ENCODE measurements at places on chromosomes 5 and 9. TPM values are rescaled to one million over a fixed set of nuclear protein-coding genes. Genes with fewer than 3 reads are reported as not detected.
A peak's percentile ranks its signal among the peaks of the same experiment; 100 is the strongest.

NUTM2G gene
- not detected for total RNA-seq

DNA sequence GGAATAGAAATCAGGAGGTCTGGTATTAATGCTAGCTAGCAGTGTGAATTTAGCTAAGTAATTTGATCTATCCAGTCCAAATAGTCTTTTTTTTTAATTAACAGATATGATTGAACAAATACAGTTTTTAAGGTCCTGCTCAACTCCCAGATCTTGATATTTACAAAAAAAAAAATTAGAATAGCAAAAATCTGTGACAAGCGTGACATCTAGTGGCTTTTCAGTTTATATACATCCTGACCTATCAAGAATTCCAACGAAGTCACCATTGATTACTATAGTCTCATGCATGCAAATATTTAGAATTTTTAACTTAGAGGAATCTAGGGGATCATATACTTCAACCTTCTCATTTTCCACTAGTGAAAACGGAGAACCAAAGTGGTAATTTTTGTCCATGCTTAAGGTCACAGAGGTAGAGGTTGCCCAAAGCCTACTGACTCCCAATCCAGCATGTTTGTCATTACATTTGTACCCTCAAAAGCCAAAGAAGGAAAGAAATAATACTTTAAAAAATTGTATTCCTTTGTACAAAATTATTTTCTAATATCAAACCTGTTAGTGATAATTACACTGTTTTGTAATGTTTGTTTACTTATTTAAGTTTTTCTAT is 17.6 kb upstream of the TARS1 start:
- peak; percentile 68 for DNase-seq

GRCh38 chr5:14996997-14997396 is 125.4 kb upstream of the ANKH start:
- DNase-seq, result no peak

DNA sequence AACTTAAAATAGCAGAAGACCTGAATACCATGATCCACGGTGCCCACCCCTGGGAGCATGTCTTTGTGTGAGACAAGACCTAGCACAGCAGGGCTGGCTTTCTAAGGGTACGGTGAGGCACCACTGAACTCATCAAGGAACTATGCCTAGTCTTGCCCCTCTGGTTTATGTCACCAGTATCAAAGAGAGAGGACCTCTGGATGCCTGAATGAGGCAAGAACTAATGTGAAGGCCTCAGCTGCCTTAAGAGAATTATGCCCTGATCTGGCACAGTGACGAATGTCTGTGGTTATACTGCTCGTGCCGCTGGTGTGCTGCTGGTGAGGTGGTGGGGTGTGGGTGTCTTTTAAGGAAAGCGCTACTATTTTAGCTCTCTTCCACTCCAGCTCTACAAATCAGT is 23.0 kb downstream of the NREP start:
- DNase-seq, result no peak

GPR150 gene
- 0.22 TPM for total RNA-seq

GRCh38 chr9:12903316-12903715 is 128.5 kb downstream of the LURAP1L start:
- no peak for DNase-seq

TYRP1 gene
- 2.0 TPM for total RNA-seq

DNA sequence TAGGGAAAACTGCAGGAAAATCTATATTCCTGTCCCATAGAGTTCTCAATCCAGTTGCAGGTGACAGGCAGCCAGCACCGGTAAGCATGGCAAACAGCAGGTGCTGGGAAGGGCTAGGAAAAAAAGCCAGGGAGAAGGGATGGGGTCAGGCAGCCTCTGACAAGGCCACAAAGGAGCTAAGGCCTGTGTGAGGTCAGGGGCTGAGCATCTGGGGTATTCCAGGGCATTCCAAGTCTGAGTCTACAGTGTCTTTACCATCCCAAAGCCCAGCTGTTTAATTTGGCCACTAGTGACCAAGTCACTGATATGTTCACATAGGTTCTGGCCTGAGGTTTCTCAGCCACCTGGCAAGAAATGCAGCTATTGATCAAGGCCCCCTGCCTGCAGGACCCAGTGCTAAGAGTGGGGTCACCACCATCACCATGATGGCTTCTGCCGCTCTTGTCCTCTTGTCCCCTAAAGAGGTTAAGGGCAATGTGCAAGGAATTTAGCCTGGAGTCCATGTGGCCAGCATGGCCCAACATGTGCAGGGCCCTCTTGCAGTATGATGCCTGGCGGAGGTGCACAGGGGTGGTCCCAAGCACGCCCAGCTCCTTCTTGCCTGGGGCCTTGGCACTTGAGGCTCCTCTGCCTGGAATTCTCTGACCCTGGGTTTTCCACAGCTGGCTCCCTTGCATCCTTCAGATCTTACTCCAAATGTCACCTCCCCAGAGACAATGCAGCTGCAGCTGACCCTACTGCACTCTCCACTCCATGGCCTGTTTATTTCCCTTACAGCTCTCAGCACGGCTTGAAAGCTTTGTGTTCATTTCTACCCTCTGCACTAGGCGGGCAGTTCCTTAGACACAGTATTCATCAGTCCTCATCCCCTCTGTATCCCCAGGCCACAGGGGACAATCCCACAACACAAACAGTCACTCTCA is 213.1 kb downstream of the MSX2 start:
- no peak for DNase-seq

DNA sequence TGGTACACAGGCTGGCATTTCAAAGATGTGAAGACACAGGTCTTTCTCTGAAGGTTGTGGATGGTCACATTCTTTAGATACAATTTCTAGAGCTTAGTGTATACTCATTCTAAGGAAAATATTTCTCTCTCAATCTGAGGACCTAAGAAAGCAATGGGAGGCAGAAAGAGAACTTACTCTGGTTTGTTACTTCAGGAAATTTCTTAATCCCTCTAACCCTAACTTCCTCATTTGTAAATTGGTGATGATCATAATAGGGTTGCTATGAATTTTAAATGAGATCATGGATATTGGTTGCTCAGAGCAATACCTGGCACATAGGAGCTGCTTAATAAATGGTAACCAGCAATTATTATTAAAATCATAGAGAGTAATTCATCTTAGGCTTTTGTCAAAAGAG is 22.1 kb downstream of the FAM170A start:
- no peak for DNase-seq

HSPB3 gene
- not detected for total RNA-seq

DNA sequence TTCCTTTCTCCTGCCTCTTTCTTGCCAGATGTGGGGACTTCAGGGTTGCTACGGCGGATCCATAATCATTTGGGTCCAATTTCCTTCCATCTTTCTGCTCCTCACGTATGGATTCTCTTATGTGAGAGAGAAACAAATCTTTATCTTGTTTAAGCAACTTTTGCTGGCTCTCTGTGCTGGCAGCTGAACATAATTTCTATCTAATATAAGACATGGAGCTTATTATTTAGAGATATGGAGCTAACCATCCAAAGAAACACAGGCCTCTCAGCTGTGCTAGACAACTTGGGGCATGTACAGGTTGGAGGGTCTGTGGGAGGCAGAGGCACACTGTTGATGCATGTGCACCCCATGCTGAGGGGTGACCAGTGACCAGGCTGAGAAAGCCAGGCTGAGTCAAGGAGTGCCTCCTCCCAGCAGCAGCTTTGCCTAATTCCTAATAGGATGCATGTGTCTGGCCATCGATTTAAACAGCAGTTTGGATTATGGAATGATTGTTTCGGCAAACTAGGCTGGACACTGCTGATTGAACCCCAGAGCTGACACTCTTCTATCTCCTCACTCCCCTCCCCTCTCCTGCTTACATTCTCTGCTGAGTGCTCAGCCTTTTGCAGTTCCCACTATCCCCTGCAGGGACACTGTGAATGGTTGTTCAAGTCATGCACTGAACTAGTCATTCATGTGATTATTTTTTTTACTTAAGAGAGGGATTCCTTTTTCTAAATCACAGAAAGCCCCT is 195.8 kb downstream of the ERCC6L2 start:
- peak; percentile 37 for DNase-seq

LCN1 gene
- not detected for total RNA-seq

TSC1 gene
- 12.2 TPM for total RNA-seq

SYNPO gene
- 10.7 TPM for total RNA-seq

- DNase-seq, result no peak
Observed at GRCh38 chr5:82476155-82476554, 198.0 kb upstream of the RPS23 start.

DNA sequence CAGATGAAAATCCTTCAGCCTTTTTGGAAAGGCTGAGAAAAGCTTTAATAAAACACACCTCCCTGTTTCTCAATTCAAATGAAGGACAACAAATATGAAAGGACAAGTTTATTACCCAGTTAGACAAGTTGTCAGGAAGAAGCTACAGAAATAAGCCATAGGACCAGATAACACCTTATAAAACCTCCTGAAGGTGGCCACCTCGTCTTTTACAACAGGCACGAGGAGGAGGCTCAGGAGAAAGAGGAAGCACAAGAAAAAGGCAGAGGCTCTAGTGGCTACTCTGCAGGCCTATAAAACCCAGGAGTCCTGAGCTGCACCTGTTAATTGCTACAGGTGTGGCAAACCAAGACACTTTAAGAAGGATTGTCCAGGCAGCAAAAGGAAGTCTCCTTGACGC is 352.1 kb upstream of the CDH18 start:
- no peak for DNase-seq

DNA sequence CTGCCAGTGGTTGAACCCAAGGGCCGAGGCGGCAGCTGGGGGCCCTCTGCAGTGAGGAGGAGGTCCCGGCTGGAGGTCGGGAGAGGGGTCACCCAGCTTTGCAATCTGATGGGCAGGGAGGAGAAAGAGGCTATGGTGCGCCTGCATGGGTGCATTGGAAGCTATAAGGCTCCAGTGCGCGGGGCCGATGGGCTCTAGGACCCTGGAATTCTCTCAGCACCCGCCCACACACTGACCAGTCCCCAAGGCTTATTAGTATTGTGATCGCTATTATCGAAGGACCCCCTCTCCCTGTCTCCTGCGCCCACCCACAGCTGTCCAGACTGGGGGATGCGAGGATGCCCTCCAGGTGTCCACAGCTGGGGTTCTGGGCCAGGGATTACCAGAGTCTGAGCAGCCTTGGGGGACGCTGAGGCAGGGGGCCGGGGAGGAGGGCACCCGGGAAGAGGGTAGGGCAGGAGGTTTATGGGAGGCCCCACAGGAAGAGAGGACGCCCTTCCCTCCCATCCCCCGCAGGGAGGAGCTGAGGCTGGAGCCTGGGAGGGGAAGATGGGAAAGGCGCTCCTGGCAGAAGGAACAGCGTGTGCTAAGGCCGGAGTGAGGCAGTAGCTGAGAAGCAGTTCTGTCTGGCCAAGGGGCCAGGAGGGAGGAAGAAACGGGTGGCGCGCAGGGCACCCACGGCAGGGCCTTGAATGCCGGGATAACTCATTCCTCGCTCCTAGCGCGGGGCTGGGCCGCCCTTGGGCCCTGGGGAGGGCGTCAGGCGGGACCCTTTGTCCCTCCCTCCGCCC is 24.2 kb downstream of the C9orf50 start:
- DNase-seq, result no peak

DNA sequence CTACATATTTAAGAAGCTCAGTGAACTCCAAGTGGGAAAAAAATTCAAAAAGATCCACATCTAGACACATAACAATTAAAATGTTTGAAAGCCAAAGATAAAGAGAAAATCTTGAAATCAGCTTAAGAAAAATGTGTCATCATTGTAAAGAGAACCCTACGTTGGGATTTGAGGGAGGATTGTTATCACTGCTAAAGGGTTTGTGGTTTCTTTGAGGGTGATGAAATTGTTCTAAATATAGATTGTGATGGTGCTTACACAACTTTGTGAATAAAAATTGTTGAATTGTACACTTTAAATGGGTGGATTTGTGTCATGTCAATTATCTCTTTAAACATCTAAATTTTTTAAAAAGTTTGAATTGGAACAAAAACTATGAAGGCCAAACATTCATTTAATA is 92.2 kb upstream of the ADAMTS19 start:
- DNase-seq, result no peak

DNA sequence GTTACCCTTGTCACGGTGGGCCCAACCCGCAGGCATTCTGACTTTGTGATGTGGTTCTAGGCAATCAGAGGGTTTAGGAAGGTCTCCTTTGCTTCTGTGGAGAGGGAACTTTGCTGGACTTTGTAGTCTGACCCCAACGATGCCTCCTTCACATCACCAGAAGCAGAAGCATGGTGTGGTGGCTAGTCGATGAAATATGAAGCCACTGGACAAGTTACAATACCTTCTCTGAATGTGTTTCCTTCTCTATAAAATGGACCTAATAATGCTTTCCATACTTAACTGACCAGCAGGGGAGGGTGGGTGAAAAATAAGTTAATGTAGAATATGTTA is 607 bp downstream of the SPEF2 start:
- DNase-seq, result no peak

GRCh38 chr5:916441-917293 is 24.0 kb downstream of the TRIP13 start:
- DNase-seq, result no peak

SERF1A gene
- 5.6 TPM for total RNA-seq

TTC16 gene
- total RNA-seq, result not detected

DNA sequence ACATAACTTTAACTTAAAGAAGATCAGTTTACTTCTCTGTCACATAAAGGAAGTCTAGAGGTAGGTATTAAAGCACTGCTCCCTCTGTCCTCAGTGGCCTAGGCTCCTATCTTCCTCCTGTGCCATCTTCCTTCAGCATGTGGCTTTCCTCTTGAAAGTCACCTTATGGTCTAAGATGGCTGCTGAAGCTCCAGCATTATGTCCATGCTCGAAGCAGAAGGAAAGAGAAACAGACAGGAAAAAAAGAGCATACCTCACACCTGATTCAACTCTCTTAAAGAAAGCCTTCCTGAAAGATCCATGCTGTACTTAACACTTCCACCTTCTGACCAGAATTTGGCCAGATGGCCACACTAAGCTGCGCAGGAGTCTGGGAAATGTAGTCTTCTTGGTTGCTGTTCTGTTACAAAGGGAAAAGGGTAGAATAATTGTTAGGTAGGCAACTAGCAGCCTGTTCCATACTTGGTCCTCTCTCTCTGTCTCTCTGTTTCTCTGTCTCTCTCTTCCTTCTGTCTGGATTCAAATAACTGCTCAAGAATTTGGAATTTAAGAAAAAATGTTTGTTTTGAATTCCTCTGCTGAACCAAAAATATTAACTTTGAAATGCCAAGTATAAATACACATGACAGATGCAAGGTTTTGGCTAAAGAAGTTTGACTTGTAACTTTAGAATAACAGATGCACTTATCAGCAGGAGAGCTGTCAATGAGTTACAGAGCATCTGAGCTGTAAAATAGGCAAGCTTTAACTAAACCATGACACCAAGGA is 16.0 kb downstream of the TMEM174 start:
- DNase-seq, result no peak

Data from lung microvascular endothelial cell (primary cell).